ENCODE measurements at places on chromosomes 2 and 18.
A peak's percentile ranks its signal among the peaks of the same experiment; 100 is the strongest.

DNA sequence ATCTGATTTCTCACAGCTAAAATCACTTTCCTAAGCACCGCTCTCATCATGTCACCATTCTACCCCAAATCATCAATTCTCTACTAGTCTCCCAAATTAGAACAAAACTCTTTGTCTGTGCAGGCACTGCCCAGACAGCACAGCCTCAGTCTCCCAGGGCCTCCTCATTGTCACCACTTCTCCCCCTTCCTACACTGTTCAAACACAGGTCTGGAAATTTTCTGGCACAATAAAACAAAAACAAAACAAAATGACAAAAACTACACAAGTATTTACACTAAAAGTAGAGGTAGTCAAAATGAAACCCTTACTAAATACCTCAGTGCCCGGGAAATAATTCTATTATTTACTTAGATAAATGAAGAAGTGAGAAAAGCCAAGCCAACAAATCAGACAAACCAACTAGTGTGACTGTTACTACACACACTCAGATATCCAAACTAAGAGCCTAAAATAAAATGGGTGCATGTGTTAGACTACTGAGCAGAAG, 156.2 kb upstream of the DNMT3A start:
- DNase-seq, result no peak

- peak; percentile 78 for DNase-seq
Observed at GRCh38 chr2:215828528-215829184, 184.7 kb downstream of the MREG start.

GRCh38 chr18:26546875-26547645, 1.3 kb downstream of the KCTD1 start:
- peak; percentile 70 for DNase-seq

DNA sequence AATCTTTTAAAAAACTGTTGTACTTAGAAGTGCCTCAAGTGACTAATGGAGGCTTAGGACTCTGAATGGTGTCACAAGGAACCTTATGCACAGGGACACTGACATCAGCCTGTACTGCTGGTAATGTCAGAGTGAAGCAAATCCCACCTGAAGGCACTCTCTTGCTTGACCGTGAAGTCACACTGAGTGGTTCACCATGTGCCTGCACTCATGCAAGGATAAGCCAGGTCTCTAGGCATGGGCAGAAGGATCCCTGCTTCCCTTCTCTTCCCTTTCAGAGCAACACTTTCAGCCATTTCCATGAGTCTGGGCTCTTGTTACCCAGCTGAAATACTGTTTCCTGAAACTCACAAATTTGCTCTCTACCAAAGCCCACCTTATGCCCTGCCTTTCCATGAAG, 123.0 kb downstream of the NEDD4L start:
- DNase-seq, result no peak

GRCh38 chr2:60954139-60954538, 63.4 kb upstream of the PEX13 start:
- DNase-seq, result no peak

DNA sequence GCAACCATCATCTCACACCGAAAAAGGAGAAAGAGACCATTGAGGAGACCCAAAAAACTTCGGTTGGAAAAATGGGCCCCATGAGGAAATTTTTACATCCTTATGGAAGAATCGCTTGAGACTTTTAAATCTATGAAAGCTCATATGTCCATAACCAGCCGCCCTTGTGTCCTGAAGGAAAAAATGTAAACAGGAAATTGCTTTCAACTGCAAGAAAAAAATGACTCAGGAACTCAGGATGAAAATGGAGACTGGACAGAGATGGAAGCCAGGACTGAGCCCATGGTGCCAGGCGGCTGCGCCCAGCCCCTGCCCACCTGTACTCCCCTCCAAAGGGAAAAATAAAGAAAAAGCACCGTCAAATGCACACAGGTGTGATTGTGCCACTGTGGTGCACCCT, 81.5 kb upstream of the SLC66A3 start:
- no peak for DNase-seq

DNA sequence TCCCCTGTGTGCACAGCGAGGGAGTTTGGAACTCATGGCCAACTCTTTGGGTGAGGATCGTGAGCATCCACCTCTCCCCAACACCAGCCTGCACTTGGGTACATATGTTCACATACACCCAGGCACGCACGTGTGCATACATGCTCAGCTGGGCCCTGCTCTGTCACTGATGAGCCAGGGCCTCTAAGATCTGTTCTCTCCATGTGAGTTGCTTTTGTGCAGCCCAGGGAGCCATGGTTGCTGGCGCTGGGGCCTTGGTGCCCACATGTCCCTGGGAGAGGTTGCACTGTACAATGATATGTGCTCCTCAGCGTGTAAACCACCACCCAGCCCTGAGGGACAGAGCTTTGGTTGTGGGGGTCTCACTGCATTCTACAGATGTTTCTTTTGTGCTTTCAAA, 44.1 kb downstream of the KLHL29 start:
- peak; percentile 38 for DNase-seq

GRCh38 chr18:55499526-55499925, 88.5 kb downstream of the TCF4 start:
- no peak for DNase-seq

DNA sequence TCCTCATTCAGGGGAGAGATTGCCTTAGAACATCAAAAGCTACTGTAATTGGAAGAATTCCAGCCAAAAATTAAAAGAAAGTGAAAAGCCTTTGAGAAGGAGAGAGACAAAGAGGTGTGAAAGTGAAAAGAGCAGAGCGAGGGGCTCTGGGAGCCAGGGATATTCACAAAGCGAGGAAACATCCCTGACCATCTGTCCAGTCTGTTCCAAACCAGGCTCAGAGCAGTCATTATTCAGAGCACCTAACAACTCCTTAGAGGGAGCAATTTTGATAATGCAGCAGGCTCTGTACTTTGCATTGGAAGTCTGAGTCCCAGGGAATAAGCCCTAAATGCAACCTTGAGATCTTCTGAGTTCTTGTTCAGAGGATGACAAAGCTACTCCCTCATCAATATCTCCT, 119.1 kb upstream of the LYPD1 start:
- no peak for DNase-seq

DNA sequence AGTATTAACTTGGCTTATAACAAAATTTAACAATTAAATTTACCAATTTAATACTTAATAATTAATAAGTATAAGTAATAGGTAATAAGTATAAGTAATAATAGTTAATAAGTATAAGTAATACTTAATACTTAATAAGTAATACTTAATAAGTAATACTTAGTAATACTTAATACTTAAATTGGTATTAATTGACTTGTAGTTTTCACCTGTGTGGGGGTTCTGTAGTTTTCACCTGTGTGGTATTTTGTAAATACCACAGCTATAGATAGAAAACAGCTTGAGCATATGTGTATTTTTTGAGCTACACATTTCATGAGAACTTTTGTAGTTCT, 55.4 kb downstream of the MAPRE2 start:
- DNase-seq, result no peak

- no peak for DNase-seq
Observed at GRCh38 chr2:195333869-195334268, 323.2 kb upstream of the SLC39A10 start.

DNA sequence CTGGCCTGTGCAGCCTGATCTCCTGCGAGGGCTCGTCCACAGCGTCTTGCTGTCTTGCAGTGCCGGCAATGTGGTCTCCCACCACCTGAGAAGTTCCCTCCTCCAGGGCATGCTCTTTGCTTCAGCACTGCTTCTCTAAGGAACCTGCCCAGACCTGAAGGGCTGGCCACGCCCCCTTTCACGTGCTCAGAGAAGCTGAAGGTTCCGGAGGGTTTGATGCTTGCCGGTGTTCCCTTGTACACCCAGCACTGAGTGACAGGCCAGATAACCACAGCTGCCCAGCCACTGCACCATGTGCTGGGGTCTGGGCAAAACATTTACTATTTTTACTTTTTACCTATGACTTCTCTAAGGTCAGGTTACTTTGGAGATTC, 1.7 kb upstream of the POLR2D start:
- peak; percentile 43 for DNase-seq

- no peak for DNase-seq
Observed at GRCh38 chr2:130341562-130342019, 1.1 kb upstream of the IMP4 start.

DNA sequence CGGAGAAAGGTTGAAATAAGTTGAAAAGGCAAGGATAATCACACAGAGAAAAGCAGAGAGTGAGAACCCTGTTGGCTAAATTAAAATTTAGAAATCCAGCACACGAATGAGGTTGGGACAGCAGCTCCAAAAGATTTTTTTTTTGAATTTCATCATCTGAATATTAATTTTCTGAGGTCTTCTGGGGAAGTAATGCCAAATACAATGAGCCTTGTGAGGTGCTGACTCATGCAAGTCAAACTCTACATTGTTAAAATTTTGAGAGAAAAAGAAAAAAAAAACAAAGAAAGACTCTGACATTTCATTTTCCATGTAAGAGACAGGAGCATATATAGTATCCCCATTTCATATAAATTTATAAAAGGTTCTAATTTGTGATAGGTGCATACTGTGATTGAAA, 614.2 kb upstream of the CDH2 start:
- DNase-seq, result no peak

DNA sequence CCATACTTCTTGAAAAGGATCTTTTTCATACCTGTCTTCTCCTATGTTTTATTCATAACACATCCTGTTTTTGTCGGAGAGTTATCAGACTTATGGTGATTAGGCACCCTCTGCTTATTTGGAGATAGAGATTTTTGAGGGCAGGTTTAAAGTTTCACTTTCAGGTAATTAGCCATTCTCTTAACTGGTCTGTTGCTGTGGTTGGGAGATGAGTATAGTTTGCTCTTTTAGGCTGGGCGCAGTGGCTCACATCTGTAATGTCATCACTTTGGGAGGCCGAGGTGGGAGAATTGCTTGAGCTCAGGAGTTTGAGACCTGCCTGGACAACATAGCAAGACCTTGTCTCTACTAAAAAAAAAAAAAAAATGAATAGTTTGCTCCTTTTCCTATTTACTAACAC, 25.3 kb downstream of the SFTPB start:
- no peak for DNase-seq

DNA sequence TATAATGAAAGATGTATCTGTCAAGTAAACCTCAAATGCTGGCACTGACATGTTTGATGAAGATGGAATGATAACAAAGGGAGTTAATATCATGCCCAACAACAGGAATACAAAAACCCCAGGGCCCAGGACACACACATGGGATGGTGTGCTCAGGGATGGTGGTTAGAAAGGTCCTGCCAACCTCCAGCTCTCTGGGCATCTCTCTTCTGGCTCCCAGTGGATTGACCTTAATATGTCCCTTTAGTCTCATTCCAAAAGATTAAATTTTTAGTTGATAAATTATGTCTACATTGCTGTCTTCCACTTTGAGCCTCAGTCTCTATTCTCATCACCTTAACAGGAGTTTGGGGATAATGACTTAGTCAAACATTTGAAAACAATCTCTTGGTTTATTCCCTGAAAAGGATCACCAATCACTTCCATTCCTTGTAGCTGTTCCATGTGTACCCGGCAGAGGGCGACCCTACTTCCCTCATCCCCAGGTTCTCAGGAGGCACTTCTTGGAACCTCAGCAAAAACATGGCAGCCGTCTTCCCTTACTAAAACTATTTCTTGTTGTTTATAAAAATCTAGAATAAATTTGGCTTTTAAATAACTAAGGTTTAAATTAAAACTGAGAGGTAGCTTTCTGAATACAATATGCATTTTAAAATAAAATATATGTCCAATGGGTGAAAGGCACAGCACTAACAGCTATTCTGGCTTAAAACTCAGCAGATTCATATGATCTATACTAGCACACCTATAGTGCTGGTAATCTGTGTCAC, 29.6 kb downstream of the MCEE start:
- peak; percentile 76 for DNase-seq

DNA sequence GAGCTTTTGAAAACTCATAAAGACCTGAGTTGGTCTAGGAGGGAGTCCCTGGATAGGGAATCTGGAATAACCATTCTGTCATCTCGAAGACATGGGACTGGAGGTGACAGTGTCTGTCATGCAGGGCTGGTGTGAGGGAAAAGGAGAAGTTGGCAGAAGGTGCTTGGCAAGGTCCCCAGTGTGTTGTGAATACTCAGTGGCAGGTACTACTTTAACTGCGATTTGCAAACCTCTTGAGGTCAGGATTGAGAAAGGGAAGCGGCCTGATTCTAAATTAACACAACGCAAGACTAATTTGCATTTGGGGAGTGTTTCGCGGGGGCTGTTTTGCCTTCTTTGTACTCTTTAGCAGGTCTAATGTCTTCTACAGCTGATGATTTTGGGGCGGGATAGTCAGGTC, 77.0 kb upstream of the TMEM200C start:
- no peak for DNase-seq

DNA sequence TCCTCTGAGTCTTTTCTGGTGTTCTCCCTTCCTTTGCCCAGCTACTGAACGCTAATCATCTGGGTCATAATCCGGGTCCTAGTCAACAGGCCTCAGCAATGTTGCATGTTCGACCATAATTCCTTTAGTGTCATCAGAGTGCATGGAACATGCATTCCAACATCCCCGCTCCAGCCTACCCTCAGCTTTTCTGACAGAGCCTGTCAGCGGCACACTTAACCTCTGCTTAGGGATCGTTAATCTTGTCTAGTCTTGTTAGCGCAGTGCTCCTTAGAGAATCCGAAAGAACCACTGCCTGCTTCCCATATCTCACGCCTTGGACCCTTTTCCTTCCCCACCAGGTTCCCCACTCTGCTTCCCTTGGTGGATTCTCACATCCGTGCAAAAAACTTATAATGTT, 767.9 kb upstream of the ID2 start:
- no peak for DNase-seq

DNA sequence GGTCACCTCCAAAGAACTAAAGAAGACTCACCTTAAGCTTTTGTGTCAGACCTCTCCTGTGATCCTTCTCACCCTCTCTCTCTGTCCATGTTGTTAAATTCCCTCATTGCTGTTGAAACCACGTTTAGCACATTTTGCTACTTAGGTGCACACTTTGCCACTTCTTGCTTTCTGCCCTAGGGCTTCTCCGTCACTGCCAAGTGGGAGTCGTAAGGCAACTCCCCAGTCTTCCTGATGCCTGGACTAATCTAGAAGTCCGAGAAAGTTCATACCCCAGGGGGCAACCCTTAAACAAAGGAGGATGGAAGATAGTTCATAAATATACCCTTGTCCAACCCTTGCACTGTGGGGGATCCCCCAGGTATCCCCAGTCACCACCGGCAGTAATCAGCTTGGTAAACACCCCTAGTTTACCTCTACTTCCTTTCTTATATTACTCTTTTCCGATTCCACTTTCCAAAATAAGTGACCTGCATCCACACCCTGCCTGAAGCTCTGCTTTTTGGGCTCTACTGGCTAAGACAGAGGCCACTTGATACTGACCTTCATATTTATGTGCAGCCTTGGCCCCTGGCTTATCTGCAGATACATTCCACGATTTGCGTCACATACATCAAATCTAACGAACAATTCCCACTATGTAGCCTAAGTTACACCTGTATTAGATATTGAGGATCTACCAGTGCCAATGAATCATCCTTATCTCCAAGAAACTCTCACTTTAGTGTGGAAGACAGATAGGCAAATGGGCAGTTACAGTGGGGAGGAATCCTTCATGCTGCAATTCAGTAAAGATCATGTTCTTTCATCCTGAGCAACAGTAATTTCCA, 776.2 kb downstream of the RNF144A start:
- no peak for DNase-seq
